ENCODE measurements at places on chromosomes 3 and 15. TPM values are rescaled to one million over a fixed set of nuclear protein-coding genes. Genes with fewer than 3 reads are reported as not detected.

MCF2L2 gene
- total RNA-seq, result not detected

DNAH12 gene
- 1.6 TPM for total RNA-seq

ALPK3 gene
- 0.12 TPM for total RNA-seq

DNA sequence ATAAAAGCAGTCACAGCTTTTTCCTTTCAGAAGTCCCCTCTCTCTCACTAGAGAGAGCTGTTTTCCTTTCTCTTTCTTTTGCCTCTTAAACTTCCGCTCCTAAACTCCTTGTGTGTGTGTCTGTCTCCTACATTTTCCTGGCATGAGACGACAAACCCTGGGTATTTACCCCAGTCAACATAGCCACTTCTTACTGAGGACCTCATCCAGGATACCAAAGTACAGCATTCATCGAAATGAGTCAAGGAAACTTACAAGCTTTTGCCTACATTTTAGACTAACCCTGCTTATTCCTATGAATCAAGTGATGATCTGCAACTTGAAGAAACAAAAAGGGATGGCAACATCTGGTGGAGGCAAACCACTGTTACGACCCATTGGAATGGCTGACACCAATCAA lies 16.7 kb downstream of the PATL2 start:
- DNase-seq, result no peak

DNA sequence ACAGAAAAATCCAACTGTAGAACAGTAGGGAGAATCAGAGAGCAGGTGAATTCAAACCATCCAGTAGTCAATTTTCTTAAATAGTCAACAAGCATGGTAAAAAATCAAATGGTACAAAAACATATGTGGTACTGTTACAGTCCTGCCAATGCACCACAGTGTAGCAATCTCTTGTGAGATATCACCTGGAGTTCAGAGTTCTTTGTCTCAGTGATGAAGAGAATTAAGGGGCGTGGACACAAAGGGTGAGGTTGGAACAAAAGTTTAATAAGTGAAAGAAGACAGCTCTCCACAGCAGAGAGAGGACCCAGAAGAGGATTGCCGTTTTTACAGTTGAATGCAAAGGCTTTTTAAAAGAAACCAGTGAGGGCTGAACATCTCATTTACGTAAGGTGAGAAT lies 113.2 kb downstream of the NEO1 start:
- no peak for DNase-seq

- no peak for DNase-seq
Observed at GRCh38 chr3:5650303-5650702, 462.8 kb downstream of the EDEM1 start.

- peak; percentile 75 for DNase-seq
Observed at GRCh38 chr3:156317462-156318074, 197.2 kb downstream of the KCNAB1 start.

GRCh38 chr3:43031889-43032545 lies 52.9 kb downstream of the GASK1A start:
- no peak for DNase-seq

GRCh38 chr3:133941415-133941821 lies 45.7 kb upstream of the RAB6B start:
- DNase-seq, result peak; percentile 88

- no peak for DNase-seq
Observed at GRCh38 chr3:119976214-119976613, 118.0 kb downstream of the GSK3B start.

GRCh38 chr3:48634661-48635221 lies 520 bp downstream of the SLC26A6 start:
- DNase-seq, result peak; percentile 76

Data from RPMI7951 (cell line).